ENCODE measurements at places on chromosomes 12 and 14.

- DNase-seq, result no peak
Observed at GRCh38 chr14:39034481-39035296, 68.3 kb downstream of the SEC23A start.

GRCh38 chr14:30678926-30679431 is 56.9 kb downstream of the SCFD1 start:
- no peak for DNase-seq

DNA sequence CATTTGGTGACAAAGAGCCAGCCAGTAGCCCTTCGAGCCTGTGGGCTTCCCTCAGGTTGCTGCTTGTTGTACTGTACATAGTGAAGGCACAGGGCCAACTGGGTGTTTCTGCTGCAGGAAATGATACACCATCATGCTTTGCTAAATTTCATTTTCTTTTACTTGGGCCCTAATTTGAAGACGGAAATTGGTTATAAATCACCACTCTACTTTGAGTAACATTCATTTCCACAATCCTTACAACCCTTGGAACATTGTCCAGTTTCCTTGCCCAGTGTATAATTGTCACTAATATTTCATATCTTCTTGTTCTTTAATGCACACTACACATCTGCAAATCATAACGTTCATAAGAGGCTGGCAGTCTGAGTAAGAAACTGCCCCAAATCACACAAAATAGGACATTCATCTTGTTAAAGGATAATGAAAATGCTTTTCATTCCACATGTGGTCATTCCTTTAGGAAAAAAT is 30.2 kb downstream of the MSRB3 start:
- no peak for DNase-seq

- DNase-seq, result peak; percentile 90
Observed at GRCh38 chr14:23539248-23540140, 12.1 kb downstream of the ZFHX2 start.

DNA sequence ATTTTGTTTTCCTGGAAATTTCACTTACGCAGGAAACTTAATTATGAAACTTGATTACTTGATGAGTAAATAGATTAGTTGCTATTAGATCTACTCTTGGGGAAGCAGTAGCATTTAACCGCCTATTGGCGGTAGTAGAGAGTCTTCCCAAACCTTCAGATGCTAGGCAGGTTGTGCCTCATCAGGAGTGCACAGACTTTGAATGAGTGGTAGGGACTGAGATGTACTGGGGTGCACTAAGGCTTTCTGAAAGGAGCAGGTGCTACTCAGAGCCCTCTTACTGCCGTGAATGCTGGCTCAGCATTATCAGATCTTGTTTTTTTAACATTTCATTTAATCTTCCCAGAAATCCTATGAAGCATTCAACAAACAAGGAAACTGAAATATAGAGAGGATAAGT is 7.7 kb downstream of the GATC start:
- no peak for DNase-seq

DNA sequence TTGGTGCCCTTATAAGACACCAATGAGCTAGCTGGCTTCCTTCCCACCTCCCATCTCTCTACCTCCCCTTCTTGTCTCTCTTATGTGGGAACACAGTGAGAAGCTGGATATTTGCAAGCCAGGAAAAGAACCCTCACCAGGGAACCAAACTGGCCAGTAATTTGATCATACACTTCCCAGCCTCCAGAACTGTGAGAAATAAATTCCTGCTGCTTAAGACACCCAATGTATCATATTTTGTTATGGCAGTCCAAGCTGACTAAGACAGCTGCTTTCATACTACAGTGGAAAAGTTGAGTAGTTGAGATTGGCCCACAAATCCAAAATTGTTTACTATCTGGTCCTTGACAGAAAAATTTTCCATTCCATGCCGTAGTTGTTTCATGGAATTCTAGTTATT is 269.0 kb downstream of the KCNH5 start:
- no peak for DNase-seq

DNA sequence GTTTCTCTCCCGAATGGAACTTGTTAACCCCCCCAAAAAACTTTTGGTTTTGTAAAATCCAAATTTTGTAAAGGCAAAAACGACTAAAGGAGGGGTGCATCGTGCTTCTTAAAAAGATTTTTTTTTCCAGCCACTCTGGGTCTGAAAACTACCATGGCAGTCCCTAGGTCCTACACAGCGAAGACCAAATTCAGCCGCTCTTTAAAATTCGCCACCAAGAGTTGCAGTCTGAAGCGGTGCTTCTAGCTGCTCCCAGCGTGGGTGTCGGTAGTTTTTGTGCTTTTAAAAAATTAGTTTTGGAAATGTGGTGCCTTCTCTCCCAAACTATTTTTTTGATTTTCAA is 873 bp upstream of the GSC start:
- DNase-seq, result no peak

- no peak for DNase-seq
Observed at GRCh38 chr12:61250303-61250702, 1009.9 kb upstream of the USP15 start.

DNA sequence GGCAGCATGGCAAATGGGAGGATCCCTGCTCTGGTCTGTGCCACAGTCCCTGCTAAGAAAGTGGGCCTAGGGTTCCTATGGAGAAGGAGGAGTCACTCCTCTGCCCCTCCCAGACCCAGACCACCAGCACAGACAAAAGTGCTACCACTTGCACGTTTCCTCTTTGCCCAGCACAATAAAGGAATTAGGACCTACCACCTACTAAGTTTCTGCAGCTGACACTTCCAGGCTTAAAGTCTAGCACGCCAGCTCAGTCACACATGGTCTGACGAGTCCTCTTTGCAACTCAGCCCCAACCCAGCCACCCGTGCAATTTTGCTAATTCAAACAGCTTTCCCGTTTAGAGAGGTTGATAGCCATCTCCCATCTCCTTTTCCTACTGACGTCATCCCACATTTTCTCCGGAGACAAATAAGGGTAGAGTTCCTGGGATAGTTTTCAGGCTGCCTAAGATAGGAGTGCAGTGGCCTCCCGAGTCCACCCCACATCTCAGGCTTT is 66.2 kb upstream of the PTGR2 start:
- DNase-seq, result peak; percentile 64

DNA sequence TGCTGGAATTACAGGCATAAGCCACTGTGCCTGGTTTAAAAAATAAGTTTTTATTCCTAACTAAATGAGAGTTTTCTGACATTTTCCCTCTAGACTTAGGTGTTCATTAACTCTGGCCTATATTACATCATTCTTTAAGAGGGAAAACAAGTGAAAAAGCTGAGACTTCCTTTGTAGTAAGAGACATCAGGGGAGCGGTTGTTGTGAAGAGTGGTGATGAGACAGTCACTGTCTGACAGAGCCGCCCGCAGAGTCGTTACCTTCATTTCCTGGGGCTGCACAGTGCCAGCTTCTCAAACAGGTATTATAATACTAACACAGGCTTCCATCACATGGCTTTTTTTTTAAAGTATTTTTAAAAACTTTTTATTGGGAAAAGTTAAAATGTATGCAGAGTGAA is 19.7 kb upstream of the TDRD9 start:
- DNase-seq, result no peak

DNA sequence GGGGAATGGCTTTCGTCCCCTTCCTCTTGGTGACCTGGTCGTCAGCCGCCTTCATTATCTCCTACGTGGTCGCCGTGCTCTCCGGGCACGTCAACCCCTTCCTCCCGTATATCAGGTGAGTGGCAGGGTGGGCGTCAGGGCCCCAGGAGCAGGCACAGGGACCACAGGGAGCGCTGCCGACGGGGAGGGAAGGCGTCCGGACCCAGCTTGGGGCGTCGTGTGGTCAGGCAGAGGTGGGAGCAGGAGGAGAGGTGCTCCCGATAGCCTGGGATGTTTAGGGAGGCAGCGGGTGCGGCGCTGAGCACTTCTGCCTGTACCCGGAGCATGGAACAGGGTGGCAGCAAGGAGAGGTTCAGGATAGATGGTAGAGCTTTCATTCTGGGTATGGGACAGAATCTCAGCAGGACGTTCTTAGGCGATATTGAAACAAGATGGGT is 444 bp downstream of the DRAM1 start:
- no peak for DNase-seq

GRCh38 chr14:58119381-58119780 is 32.6 kb downstream of the ARMH4 start:
- no peak for DNase-seq

- no peak for DNase-seq
Observed at GRCh38 chr12:106118381-106119130, 20.2 kb downstream of the NUAK1 start.

DNA sequence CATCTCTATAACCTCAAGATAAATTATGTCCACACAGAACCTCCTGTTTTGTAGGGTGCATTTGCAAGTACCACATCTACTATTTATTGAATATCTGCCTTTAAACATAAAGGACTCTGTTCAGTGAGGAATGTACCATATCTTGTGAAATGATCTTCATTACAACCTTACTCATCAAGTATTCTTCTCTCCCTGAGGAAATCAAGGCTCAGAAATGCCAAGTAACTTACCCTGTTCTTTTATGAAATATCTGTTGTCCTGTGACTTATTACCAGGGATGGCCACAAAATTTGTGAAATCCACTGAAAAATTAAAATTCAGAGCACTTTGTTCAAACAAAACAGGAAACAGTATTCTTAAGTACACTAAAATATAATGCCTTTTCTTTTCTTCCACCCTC is 366.7 kb downstream of the GALC start:
- no peak for DNase-seq

DNA sequence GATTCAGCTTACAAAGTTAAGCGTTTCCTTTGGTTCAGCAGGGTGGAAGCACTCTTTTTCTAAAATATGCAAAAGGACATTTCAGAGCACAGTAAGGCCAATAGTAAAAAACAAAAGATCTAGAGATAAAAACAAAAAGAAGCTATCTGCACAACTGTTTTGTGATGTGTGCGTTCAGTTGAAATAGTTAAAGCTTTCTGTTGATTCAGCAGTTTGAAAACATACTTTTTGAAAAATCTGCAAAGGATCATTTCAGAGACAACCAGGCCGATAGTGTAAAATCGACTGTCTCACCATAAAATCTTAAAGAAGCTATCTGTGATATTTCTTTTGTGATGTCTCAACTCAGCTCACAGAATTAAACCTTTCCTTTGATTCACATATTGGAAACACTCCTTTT is 300.0 kb upstream of the ALG10B start:
- DNase-seq, result no peak

DNA sequence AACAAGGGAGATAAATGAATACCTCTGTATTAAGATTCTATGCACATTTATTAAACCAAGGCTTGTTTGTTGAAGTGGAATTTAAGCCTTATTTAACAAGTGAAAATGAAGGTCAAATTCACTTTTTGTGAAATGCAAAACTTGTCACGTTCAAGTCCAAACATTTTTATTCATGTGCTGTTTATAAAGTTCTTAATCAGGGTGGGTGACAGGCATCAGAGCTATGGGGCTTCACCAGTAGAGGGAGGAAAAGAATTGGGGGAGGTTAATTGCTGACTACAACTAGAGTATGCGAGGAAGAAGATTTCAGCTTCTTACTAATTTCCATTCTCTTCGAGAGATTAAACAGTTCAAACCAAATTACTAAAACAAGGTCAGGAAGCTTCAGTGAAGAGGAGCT is 9.7 kb downstream of the MOK start:
- DNase-seq, result no peak

- DNase-seq, result peak; percentile 96
Observed at GRCh38 chr14:21191809-21192446, 36.1 kb upstream of the OR5AU1 start.

DNA sequence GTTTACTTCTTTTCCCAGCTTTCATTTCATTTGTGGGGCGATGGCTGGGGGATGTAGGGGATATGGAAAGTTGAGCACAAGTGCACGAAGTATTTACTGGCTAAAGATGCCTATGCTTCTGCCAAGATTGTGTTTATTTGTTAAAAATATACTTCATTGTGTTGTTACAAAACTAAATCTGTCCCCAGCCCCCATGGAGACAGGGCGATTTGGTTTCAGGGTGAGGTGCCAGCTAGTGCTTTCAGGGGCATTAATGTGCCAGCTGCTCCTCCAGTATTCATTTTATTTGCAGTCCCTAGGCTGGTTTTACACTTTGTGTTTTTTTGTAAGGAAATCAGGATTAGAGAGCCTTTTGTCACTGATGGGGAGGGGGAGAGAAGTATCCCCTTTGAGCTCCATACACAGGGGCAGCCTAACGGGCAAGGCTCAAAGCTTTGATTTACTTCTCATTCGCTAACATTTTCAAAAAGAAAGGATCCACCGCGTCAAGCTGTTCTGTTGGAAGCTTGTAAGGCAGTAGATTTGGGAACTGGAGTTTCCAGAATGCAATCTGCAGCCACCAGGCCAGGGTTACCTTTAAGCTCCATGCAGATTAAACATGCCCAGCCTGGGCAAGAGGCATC is 198.7 kb upstream of the PLEKHG7 start:
- DNase-seq, result no peak

DNA sequence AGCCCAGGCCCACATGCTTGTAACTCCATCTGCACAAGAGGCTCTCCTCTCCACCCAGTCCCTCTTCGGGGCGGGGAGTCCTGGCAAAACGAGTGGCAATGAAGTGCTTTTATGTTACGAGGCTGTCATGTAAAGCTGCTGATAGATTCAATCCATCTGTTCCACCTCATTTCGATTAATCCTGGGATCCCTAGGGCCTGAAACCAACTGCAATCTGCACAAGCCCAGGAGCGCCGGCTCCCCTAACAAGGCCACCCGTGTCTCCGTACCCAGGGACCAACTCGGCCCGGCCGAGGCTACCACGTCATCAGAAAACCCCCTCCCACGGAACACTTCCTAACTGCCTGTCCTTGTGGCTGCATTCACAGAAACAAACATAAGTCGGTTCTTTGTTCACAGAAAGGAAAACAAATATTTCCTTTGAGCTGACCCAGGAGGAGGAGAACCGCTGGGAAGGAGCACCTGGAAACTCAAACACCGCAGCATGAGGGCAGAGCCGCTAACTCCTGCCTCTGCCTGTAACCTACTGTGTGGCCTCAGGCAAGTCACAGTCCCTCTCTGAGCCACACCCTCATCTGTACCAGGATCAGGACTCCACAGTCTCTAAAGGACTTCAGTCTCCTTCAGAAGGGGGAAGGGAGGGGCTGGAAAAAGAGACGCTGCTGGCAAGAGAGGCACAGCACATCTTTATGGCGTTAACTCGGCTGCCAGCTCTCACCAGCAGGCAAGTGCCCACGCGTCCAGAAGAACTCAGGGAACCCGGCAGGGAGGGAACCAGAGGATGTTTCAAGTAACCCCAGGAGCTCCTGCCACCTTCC is 47.8 kb downstream of the CCDC88C start:
- DNase-seq, result no peak

GRCh38 chr14:55502746-55503284 is 62.4 kb upstream of the TBPL2 start:
- no peak for DNase-seq

DNA sequence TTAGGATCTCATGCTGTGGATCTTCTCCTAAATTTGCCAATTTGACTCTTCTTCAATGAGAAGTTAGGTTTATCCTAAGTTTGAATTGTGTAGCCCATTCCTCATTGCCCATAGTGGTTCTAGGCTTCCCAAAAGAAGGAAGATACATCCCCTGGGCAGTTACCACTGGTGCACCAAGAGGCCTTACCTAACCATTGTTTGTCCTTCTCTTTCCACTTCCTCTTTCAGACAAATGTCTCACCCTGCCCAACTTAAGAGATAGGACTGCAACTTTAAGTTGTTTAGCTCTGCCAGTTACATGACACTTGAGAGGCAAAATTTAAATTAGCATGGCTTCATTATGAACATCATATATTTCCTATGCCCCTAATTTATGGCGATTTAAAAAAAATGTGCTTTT is 9.4 kb upstream of the KCNH3 start:
- DNase-seq, result no peak
